NCI-H146 (cell line): ENCODE measurements at places on chromosomes 7 and 10.

DNA sequence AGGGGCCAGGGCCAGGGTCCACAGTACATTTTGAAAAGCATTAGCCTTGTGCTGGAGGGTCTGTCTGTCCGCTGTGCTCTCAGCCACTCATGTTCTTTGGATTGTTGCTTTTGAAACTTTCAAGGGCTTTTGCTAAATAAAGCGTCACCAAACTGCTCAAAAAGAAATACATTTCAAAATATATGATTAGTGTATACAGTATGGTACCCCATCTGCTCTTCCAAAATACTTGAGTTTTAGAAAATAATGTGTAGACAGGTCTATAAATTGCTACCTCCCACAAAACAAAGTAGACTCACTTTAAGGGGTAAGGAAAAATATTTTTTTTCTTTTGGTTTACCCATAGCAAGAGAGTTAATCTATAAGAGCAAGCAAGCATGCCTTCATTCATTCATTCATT, 194.3 kb upstream of the AOAH start:
- no peak for DNase-seq

- DNase-seq = no peak
Measured at GRCh38 chr7:138207555-138207971, 131.3 kb downstream of the AKR1D1 start.

- DNase-seq = peak; percentile 7
Measured at GRCh38 chr7:114662002-114662677, 247.5 kb downstream of the FOXP2 start.

DNA sequence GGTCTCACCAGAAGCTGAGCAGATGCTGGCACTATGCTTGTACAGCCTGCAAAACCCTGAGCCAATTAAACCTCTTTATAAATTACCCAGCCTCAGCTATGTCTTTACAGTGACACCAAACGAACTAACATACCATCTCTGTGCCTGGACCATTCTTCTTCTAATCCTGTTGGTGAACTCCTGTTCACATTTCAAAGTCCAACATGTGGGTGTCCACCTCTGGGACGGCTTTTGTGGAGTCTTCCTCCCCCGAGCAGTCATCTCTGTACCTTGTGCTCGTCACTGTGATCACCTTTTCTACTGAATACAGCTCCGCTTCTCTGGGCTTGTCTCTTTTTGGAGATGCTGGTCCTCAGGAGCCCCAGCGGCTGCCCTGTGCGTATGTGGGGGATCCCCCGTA, 7.4 kb upstream of the ESYT2 start:
- no peak for DNase-seq

DNA sequence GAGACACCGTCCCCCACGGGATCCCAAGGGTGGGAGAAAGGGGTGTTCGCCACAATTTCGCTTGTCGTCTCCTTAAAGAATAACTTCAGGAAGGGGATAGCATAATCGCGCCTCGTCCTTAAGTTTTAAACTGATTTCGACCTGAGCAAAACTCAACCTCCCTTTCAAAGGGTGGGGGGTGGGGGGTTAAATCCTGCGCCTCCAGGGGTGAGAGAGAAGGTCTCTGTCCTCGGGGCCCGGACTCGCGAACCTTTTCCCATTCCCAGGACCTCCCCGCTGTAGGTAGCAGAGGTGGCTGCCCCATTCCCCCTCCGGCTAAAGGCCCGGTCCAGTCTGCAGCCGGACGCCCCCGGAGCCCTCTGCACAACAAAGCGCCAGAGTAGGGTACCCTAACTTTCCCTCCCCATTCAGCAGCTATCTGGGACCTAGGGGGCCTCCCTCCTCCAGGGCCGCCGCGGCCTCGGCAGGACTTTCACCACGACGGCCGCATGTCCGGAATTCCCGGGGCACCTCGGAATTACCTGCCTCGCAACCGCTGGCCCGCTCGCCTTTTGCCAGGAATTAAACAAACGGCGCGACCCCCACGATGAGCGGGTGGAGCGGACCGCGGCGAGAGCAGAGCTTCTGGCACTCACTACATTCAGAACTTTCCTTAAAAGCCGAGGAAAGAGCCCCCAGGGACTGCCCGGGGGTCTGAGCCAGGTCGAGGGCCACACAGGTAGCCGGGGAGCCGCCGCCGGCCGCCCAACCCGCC, 1.7 kb downstream of the CDK6 start:
- DNase-seq = peak; percentile 24

DNA sequence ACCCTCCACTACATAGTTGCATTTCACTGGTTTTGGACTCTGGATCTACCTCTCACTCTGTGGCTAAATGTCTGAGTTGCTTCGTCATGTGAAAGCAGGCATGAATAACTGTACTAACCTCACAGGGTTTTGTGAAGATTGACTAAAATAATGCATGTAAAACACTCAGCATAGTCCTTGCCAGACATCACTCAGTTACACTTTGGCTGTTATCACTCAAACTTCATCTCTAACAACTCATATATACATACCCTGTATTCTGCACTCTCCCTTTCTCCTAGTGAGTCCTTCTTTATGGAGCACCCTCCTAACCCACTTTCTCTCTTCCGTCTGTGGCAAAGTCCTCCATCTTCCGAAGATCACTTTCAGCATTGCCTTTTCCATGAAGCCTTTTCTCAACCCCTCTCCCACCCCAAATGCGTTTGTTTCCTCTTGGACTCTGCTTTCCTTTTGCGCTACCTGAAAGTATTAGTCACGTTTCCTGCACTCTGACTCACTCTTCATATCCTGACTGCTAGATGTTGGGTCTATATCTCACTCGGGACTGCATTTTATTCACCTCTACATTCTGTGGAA, 72.6 kb downstream of the OSBPL3 start:
- DNase-seq = no peak

- no peak for DNase-seq
Measured at GRCh38 chr7:66138994-66139752, 24.5 kb downstream of the CRCP start.

DNA sequence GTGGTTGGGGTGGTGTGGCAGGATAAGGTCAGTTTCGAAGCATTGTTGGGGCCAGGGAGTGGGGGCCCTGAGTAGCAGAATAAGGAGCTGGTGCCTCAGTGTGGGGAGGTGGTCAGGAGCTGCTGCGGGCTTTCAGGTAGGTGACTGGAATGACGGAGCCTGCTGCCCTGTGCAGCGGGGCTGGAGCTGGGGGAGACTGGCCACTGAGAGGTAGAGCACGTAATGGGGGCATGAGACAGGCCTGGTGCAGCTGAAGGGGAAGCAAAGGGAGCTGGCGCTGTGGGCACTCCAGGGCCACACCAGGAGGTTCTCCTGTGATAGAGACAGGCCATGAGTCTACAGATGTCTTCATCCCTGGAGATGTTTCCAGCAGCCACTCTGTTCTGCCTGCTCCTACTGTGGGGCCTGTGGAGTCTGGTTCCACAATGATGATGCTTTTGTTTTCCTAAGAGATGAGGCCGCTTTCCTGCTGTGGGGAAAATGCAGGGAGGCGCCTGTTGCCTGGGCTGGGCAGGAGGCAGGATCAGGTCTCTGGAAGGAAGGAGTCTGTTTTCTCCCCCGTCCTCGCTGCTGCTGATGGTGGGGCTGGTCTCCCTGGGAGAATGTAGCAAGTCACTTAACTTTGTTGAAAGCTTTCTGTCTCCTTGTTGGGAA, 31.1 kb downstream of the NUB1 start:
- no peak for DNase-seq

DNA sequence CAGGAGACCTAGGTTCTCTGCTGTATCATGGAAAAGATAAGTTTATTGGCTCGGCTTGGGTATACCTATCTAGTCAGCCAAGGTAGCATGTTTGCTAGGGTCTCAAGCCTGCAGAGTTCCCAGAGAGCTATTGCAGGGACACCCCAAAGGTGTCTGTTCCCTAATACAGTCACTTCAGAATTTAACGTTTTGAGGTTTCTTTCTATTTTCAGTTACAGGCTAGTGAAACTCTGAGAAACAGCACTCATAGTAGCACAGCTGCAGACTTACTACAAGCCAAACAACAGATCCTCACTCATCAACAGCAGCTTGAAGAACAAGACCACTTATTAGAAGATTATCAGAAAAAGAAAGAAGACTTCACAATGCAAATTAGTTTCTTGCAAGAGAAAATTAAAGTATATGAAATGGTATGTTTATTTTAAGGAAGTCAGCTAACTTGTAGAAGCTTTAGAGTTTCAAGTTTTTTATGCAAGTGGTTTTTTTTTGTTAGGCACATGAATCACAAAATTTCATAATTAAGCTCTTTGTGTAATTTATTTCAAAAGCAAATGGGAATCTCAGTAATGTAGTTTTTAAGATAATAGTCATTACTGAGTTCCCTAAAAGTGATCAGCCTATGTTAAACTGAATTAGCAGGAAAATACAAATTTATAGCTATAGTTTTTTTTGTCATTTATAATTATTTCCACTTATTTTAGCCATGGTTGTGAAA, 54.9 kb downstream of the AKAP9 start:
- no peak for DNase-seq

- no peak for DNase-seq
Measured at GRCh38 chr7:152054367-152055230, 29.1 kb downstream of the GALNT11 start.

DNA sequence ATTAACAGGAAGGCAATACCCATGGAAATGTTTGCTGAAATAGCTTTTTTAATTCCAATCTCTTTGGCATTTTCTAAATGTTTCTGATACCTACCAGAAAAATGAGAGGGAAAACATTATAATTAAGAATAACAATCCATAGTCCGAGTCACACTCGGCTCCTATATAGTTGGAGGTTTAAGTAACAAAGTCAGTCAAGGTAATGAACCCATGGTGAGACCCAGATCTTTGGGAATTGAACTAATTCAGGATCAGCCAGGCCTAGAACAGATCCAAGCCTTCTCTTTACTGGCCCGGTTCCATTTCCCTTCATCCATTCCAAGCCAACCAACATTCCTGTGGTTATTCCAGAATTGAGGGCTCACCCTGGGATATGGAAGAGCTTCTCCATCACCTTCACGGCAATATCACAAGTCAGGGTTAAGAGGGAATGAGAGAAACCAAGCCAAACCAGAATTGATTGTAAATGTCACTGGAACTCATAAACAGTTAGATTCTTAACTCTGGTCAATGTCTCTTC, 28.3 kb downstream of the ABCB4 start:
- DNase-seq = no peak

DNA sequence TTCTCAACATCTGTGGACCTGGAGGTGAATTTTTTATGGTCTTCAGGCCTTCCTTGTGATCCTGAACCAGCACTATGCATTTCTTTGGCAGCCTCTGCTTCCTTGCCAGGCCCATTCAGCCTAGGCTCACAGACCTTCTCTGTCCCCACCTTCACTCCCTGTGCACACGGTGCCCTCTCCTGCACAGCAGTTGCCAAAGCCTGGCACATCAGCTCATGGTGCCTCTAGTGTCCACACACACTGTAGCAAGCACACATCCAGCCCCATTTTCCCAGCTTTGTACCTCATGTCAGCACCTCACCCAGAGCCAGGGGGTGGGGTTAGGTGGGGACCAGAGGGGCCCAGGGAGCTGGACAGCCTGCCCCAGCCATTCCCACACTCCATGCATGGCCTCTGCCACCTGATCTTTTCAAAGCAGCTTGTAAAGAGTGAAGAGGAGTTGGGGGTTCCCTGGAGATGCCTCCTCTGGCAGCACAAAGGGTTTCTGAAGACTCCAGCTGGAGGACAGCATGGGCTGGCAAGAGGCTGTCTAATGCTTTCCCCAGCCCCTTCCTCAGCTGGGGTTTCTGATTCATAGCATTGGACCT, 57.9 kb upstream of the TMEM72 start:
- no peak for DNase-seq

- DNase-seq = no peak
Measured at GRCh38 chr7:2493205-2494164, 17.3 kb upstream of the GRIFIN start.

DNA sequence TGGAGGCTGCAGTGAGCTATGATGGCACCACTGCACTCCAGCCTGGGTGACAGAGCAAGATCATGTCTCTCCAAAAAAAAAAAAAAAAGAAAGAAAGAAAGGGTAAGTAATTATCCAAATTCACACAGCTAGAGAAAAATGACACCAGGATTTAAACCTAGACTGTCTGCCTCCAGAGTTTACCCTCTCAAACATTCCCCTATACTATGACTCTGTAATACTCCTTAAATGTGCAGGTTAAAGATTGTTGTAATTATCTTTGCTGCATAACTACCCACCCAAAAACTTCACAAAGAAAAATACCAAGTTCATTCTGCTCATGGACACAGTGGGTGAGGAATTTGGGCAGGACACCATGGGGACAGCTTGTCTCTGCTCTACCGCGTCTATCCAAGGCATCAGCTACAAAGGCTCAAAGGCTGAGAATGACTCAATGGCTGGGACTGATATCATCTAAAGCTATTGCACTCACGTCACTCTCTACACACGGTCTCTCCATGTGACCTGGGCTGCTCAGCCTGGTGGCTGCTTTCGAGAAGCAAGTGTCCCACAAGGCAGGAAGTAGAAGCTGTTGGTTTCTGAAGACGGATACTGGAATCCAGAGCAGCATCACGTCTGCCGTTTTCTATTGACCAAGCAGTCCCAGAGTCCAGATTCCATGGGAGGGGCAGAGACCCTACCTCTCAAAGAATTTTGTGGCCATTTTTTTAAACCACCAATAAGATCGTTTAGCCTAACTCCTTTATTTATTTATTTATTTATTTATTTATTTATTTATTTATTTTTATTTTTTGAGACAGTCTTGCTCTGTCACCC, 185.7 kb upstream of the AUTS2 start:
- DNase-seq = no peak

DNA sequence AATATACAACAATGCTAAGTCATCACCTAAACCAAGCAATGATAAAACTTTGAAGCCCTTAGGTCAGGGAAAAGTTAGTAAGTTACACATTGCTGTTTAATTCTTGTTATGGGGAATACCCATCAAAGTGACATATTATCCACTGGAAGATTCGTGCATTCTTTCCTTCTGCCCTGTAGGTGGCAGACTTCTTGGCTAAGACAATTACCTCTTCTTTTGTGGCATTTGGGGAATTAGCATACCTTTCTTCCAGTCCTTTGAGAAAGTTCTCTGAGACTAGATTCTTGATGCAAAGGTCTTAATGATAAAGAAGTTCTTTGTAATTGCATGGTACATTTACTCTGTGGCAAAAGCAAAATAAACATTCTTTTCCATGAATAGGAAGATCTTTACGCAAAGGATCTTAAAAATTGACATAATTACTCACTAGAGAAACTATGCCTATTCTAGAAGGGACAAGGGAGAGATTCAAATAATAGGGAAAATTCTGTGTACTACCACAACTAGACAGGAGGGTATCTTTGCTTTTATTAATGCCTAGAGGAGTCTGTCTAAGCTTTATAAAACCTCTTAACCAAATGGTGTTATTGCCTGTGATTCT, 395.9 kb downstream of the GRM8 start:
- DNase-seq = peak; percentile 2

DNA sequence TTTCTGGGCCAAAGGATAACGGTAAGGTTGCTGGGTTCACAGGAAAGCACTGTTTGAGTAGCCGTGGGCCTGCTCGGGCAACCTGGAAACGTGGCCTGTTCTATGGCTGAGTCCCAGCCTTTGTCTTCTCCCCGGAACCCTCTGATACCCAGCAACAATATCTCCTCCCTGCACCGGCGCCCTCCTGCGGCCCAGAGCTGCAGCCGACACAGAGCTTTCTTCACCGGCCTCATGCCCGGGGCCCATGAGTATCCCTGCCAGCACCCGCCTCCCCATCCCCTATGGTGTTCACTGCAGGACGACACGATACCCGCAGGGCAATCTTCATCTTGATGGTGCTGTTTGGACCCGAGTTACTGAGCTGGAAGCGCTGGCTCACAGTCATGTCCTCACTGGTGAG, 38.6 kb upstream of the NCAPG2 start:
- no peak for DNase-seq
